ENCODE measurements at places on chromosomes 11 and 22.

DNA sequence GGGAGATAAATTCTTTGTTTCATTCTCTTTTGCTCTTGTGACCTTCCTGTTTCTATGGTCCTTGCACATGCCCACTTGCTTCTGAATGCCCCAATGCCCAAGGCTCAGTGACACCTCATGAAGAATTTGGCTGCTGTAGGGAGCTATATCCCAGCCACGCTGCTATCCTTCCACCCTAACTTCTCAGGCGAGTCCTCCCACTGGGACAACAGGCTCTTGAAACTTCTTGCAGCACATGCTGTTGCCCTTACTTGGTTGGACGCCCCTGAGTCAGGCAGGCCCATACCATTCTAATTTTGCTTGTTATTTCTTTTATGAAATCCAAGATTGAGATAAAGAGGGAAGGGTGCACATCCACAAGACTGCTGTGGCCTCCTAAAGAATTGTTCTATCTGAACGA lies 57.6 kb upstream of the BLID start:
- peaks cover 3% of the 10 kb centered on the region for H3K36me3 ChIP-seq
- H3K4me1 ChIP-seq: peaks cover 65% of the 10 kb centered on the region
- H3K4me3 ChIP-seq: no peak overlapping the region
- no peak for DNase-seq

GRCh38 chr11:85257837-85258236 lies 369.3 kb downstream of the DLG2 start:
- H3K27me3 ChIP-seq: no peaks in the 10 kb centered on the region
- H3K36me3 ChIP-seq: peaks cover 1% of the 10 kb centered on the region
- no peaks in the 10 kb centered on the region for H3K4me1 ChIP-seq

DNA sequence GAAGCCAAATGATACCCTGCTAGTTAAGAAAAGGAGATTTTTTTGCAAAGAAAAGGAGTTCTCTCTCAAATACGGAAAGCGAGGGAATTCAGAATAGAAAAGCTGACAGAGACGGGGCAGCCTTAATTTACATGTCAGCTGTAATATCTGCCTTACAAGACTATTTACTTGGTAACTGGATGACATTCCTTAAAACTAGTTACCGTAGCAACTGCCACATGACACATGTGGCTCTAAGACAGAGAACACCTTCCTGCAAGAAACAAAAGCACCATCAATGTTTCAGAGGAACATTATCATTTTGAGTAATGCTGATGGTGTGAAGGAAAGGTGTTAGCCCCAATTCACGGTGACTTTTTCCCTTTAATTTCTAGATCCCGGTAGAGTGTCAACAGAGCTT lies 222.1 kb downstream of the LRRC4C start:
- H3K4me1 ChIP-seq: no peaks in the 10 kb centered on the region
- no peaks in the 10 kb centered on the region for H3K36me3 ChIP-seq
- DNase-seq: no peak
- peaks cover 4% of the 10 kb centered on the region for H3K27me3 ChIP-seq
- H3K27ac ChIP-seq: no peak overlapping the region

DNA sequence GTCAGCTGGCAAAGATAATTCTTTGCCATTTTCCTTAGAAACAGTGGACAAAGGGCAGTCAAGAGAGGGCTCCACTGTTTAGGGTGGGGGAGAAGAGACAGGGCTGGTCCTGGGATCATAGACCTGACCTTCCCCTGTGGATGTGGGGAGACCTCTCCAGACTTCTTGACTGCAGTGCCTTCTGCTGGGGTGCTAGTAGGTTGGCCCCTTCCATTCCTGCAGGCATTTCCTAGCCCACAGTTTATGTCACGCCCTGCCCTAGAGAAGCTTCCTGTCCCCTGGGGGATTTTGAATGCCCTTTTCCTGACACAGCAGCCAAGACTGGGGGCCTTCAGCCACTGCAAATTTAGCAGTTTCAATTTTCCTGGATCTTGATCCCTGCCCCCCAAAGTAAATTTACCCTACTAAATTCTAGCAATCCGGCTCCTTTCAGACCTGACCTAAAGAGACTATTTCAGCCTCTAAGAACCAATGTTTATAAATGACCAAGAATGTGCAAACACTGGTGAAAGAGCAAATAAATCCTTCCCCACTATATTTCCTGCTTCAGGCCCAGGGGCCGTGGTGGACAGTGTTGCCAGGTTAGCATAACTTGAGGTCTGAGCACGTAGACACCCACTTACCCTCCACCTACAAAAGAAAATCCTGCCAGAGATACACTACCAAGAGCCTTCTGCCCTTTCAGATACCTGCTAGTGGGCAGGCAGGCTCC lies 58.4 kb downstream of the PPFIBP2 start:
- H3K36me3 ChIP-seq: peaks cover 3% of the 10 kb centered on the region
- H3K27ac ChIP-seq: peak overlapping the region; percentile 78
- H3K4me3 ChIP-seq: no peak overlapping the region
- no peak for DNase-seq
- H3K4me1 ChIP-seq: peaks cover 57% of the 10 kb centered on the region

- no peak overlapping the region for H3K4me3 ChIP-seq
- no peaks in the 10 kb centered on the region for H3K36me3 ChIP-seq
- H3K27me3 ChIP-seq: peaks cover 6% of the 10 kb centered on the region
- no peak overlapping the region for H3K27ac ChIP-seq
- H3K4me1 ChIP-seq: no peaks in the 10 kb centered on the region
Measured at GRCh38 chr11:134615041-134615615, 203.1 kb upstream of the B3GAT1 start.

GRCh38 chr11:64765291-64765850 lies 5.6 kb upstream of the PYGM start:
- no peaks in the 10 kb centered on the region for H3K27me3 ChIP-seq
- H3K27ac ChIP-seq: peak overlapping the region; percentile 36
- peak; percentile 64 for DNase-seq
- peaks cover 31% of the 10 kb centered on the region for H3K4me1 ChIP-seq
- H3K4me3 ChIP-seq: no peak overlapping the region
- peaks cover 55% of the 10 kb centered on the region for H3K36me3 ChIP-seq

GRCh38 chr11:102603091-102603490 lies 22.0 kb downstream of the MMP20 start:
- H3K27ac ChIP-seq: peak overlapping the region; percentile 81
- no peak for DNase-seq
- peaks cover 38% of the 10 kb centered on the region for H3K4me1 ChIP-seq
- H3K36me3 ChIP-seq: no peaks in the 10 kb centered on the region
- H3K4me3 ChIP-seq: no peak overlapping the region
- no peaks in the 10 kb centered on the region for H3K27me3 ChIP-seq

DNA sequence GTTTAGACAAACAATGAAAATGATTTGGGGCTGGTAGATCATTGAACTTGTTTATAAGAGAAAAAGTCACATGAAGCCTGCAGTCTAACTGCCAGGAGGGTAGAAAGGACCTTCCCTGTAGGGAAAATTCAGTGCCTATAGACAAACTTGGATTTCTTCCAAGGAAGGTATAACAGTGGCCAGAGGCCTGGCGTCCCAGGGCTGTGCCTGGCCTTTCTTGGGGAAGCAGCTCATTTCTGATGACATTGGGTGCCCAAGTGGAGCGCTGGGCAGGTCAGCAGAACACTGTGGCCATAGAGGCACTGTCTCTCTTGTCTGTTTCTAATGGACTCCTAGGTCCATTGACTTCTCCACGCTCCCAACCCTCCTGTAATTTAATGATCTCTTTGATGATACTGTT lies 6.6 kb upstream of the FXYD6 start:
- H3K27me3 ChIP-seq: peaks cover 32% of the 10 kb centered on the region
- H3K4me1 ChIP-seq: no peaks in the 10 kb centered on the region
- no peak overlapping the region for H3K27ac ChIP-seq
- no peak for DNase-seq

DNA sequence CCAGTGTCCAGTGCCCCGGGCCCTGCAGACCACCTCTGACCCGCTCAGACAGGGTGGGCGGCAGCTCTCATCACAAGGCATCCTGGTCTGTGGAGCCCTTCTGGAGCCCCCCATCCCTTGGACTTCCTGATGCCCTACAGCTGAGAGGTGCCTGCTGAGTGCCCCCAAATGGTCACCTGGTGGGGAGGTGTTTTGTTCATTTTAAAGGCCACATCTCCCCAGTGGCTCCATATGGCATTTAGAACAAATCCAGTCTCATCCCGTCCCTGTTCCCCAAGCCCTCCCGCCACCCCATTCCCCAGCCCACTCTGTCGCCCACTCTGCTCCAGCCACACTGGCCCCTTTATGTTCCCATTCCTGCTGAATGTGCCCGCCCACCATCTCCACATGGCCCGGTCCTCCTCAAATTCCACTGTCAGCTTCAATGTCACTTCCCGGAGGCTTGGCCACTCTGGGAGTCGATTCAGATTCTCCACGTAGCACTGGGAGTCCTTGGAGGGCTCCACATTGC lies 32.8 kb downstream of the OSBPL5 start:
- H3K4me3 ChIP-seq: no peak overlapping the region
- no peak for DNase-seq
- H3K4me1 ChIP-seq: no peaks in the 10 kb centered on the region
- H3K27ac ChIP-seq: no peak overlapping the region
- peaks cover 4% of the 10 kb centered on the region for H3K36me3 ChIP-seq

DNA sequence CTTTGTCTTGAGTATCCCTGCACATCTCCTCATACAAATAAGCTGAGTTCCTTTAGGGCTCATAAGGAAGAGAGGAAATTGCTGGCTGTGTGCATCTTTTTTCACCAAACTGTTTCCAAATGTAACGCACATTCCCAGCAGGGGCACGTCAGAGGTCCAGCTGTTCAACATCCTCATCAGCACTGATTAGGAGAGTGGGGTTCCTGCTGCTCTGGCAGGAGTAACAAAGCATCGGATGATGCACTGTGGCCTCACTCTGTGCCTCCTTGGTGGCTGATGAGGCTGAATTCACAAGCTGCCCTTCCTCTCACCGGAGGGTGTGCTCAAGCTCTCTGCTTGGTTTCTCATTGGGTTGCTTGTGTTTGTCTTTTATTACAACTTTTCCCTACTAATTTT lies 35.5 kb upstream of the SLC25A1 start:
- no peaks in the 10 kb centered on the region for H3K27me3 ChIP-seq
- peak; percentile 7 for DNase-seq
- H3K4me1 ChIP-seq: peaks cover 9% of the 10 kb centered on the region
- H3K36me3 ChIP-seq: peaks cover 26% of the 10 kb centered on the region
- no peak overlapping the region for H3K27ac ChIP-seq
